A549 treated with CORT108297 at 1 μM for 4 hours (cell line): ENCODE measurements at places on chromosomes 4 and X. TPM values are rescaled to one million over a fixed set of nuclear protein-coding genes. Genes with fewer than 3 reads are reported as not detected.

The HTRA3 gene
- total RNA-seq: 13.8 to 21.4 TPM (median 19.6 TPM) in 5 replicates

The PCDH11X gene
- 0.02 TPM in 1 of 5 replicates, not detected in the others for total RNA-seq

The TCEAL2 gene
- not detected in 5 replicates for total RNA-seq

The SATL1 gene
- total RNA-seq: not detected in 5 replicates

The NXF2 gene
- total RNA-seq: not detected in 5 replicates

The CHRDL1 gene
- total RNA-seq: 0.01 to 0.06 TPM in 2 of 5 replicates, not detected in the others

The BMP3 gene
- not detected in 5 replicates for total RNA-seq

The GLUD2 gene
- 2.6 to 3.1 TPM (median 2.9 TPM) in 5 replicates for total RNA-seq

The S100G gene
- not detected in 5 replicates for total RNA-seq

The ZMAT1 gene
- 0.08 TPM in 1 of 5 replicates, not detected in the others for total RNA-seq

The RTL9 gene
- 0.05 to 0.08 TPM (median 0.06 TPM) in 5 replicates for total RNA-seq

The ADH6 gene
- total RNA-seq: 0.07 to 0.15 TPM (median 0.12 TPM) in 3 of 5 replicates, not detected in the others

The PNMA6A gene
- total RNA-seq: 3.6 to 5.8 TPM (median 5.1 TPM) in 5 replicates

The HPGDS gene
- total RNA-seq: not detected in 5 replicates

The KLF8 gene
- 0.03 to 0.08 TPM in 2 of 5 replicates, not detected in the others for total RNA-seq

The ARMCX2 gene
- total RNA-seq: 0.08 to 0.11 TPM in 2 of 5 replicates, not detected in the others

The PTPN13 gene
- total RNA-seq: 3.6 to 5.0 TPM (median 4.4 TPM) in 5 replicates

The CCDC110 gene
- total RNA-seq: 0.04 to 0.09 TPM (median 0.07 TPM) in 3 of 5 replicates, not detected in the others

The P2RY4 gene
- total RNA-seq: not detected in 5 replicates

The ASB11 gene
- not detected in 5 replicates for total RNA-seq

The DCUN1D4 gene
- 16.6 to 19.1 TPM (median 17.8 TPM) in 5 replicates for total RNA-seq

The UGT2A1 gene
- total RNA-seq: not detected in 5 replicates

The MTMR8 gene
- total RNA-seq: 0.30 to 0.89 TPM (median 0.49 TPM) in 5 replicates

The ZDHHC15 gene
- not detected in 5 replicates for total RNA-seq

The SLITRK4 gene
- 0.02 TPM in 1 of 5 replicates, not detected in the others for total RNA-seq

The FRMPD3 gene
- 0.10 to 0.15 TPM (median 0.12 TPM) in 5 replicates for total RNA-seq

The ERCC6L gene
- total RNA-seq: 11.1 to 15.1 TPM (median 12.4 TPM) in 5 replicates

The ANXA10 gene
- 3.4 to 4.1 TPM (median 3.6 TPM) in 5 replicates for total RNA-seq

The CTSO gene
- 0.74 to 1.2 TPM (median 0.96 TPM) in 5 replicates for total RNA-seq

The PABPC4L gene
- total RNA-seq: 0.06 to 0.09 TPM (median 0.09 TPM) in 5 replicates

The FRG2 gene
- 0.09 TPM in 1 of 5 replicates, not detected in the others for total RNA-seq

The P2RY8 gene
- total RNA-seq: 0.02 TPM in 4 of 5 replicates, not detected in the other

The ARSJ gene
- total RNA-seq: 4.2 to 5.5 TPM (median 4.6 TPM) in 5 replicates

The RGN gene
- 0.09 TPM in 1 of 5 replicates, not detected in the others for total RNA-seq

The CFAP47 gene
- total RNA-seq: not detected in 5 replicates

The OCIAD2 gene
- 106 to 160 TPM (median 114 TPM) in 5 replicates for total RNA-seq

The CENPI gene
- 8.5 to 15.1 TPM (median 12.9 TPM) in 5 replicates for total RNA-seq

The NIPAL1 gene
- 0.68 to 1.1 TPM (median 0.86 TPM) in 5 replicates for total RNA-seq

The PPP1R2C gene
- total RNA-seq: not detected in 5 replicates

The MAGED4B gene
- total RNA-seq: 6.9 to 16.5 TPM (median 13.8 TPM) in 5 replicates

The GAGE12E gene
- not detected in 5 replicates for total RNA-seq

The ODAPH gene
- 0.18 to 0.24 TPM in 2 of 5 replicates, not detected in the others for total RNA-seq

The C4orf51 gene
- not detected in 5 replicates for total RNA-seq

The JCHAIN gene
- total RNA-seq: 0.12 to 0.46 TPM (median 0.15 TPM) in 3 of 5 replicates, not detected in the others

The LDOC1 gene
- 83.3 to 109 TPM (median 106 TPM) in 5 replicates for total RNA-seq

The TRIML2 gene
- total RNA-seq: 49.6 to 79.6 TPM (median 64.1 TPM) in 5 replicates

The PASD1 gene
- total RNA-seq: not detected in 5 replicates

The CLTRN gene
- 0.92 to 1.4 TPM (median 1.0 TPM) in 5 replicates for total RNA-seq

The POF1B gene
- 2.4 to 3.3 TPM (median 2.5 TPM) in 5 replicates for total RNA-seq

The GAGE12H gene
- total RNA-seq: not detected in 5 replicates

The SNX25 gene
- total RNA-seq: 6.4 to 9.5 TPM (median 8.0 TPM) in 5 replicates

The MAGEC2 gene
- total RNA-seq: not detected in 5 replicates

The RASL11B gene
- total RNA-seq: 0.05 to 0.20 TPM (median 0.07 TPM) in 5 replicates
